ENCODE measurements at places on chromosomes 5 and 9.

DNA sequence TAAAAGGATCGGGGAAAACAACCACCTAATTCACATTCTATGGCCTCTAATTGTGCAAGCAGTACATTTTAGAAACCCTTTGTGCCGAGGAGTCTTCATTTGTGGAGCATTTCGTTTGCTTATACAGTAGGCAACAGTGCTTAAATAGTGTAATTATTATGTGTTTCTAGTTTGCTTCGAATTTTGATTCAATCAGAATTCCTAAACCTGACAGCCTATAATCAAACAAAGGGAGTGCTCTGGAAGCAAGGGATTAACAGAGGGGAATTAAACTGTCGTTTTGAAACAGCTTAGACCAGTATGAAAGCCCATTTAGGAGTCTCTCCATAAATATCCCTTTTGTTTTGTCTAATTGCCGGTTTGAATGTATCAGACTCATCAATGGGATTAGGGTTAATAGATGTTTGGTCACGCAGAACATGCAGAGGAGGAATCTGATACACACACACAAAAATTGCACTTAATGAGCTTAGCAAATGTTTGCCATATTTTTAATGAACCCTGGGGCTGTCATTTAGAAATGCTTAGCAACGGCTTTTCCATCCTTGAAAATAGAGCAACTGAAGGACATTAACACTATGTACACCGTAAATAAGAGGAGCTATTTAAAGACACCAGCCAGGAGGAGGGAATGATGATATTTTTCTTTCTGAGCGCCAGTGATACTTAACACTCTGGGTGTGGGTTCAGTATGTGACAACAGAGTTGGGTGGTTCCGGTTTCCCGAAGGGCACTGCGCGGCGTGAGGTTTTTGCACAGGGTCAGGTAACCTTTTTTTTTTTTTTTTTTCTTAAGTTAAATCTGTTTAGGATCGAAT, 404.7 kb downstream of the TLE4 start:
- no peak for DNase-seq

GRCh38 chr9:130107234-130107861, 53.6 kb downstream of the GPR107 start:
- DNase-seq: peak; percentile 76

- no peak for DNase-seq
These were observed 64.0 kb downstream of the RNF130 start for GRCh38 chr5:180007582-180007981.

GRCh38 chr5:79109527-79110492, 1.8 kb upstream of the BHMT start:
- DNase-seq: peak; percentile 29

Data from naive thymus-derived CD4-positive, alpha-beta T cell (primary cell).